ENCODE measurements at places on chromosomes 16 and 17.

DNA sequence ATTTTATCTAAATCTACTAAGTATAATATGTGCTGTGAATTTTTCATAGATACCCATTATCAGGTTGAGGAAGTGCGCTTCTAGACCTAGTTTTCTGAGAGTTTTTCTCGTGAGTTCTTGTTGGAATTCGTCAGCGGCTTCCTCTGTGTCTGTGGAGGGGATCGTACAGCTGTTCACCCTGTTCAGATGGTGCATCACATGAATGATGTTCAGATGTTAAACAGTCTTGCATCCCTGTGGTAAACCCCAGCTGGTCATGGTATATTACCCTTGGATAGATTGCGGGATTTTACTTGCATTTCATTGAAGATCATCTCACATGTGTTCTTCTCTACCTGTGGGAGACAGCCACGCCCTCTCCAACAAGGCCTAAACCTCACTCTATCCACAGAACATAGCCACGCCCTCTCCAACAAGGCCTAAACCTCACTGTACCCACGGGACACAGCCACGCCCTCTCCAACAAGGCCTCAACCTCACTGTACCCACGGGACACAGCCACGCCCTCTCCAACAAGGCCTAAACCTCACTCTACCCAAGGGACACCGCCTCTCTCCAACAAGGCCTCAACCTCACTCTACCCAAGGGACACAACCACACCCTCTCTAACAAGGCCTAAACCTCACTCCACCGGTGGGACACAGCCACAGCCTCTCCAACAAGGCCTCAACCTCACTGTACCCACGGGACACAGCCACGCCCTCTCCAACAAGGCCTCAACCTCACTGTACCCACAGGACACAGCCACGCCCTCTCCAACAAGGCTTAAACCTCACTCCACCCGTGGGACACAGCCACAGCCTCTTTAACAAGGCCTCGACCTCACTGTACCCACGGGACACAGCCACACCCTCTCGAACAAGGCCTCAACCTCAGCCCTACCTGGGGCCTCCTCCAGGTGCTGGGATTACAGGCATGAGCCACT is 180.2 kb upstream of the CHMP6 start:
- peak; percentile 40 for DNase-seq

- no peak for DNase-seq
Observed at GRCh38 chr17:33603789-33604188, 310.7 kb upstream of the ASIC2 start.

GRCh38 chr16:12902511-12903372 is 1.3 kb downstream of the SHISA9 start:
- no peak for DNase-seq

DNA sequence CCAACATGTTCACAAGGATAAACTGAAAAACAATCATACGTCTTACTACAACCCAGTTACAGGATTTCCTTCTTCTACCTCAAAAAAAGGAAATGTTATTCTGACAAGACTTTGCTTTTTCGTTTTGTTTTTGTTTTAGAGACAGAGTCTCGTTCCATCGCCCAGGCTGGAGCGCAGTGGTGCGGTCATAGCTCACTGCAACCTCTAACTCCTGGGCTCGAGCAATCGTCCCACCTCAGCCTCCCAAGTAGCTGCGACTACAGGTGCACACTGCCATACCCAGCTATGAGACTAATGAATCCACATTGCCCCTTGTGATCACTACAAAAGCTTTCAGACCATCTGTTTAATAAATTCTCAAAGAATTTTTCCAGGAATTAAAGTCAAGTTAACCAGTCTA is 8.8 kb upstream of the TRIM37 start:
- DNase-seq = no peak

DNA sequence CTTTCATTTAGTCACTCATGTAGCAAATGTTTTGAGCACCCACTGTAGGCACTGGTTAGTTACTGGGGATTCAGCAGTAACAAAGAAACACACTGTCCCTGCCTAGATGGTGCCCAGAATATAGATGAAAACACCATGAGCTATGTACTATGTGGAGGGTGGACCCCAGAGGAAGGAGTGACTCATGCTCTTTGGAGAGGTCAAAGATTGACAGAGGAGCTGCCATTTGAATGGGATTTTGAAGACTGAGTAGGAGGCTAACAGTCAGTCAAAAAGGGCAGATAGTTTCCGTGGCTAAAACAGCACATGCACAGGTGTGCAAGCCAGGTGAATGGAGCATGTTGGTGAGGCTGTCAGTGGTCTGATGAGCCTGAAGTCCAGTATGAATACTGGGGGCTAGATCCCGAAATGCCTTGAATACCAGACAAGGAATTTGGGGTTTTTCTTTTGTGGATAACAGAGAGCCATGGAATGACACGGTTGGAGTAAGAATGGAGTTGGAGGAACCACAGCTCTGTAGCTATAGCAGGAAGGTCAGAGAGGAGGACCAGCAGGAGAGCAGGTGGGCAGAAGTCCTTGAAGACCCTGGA is 6.1 kb downstream of the IL21R start:
- no peak for DNase-seq

GRCh38 chr16:26453215-26453614 is 613.5 kb upstream of the C16orf82 start:
- DNase-seq = no peak
